GM23338 (cell line): ENCODE measurements at places on chromosomes 3 and 15. TPM values are rescaled to one million over a fixed set of nuclear protein-coding genes. Genes with fewer than 3 reads are reported as not detected.
A peak's percentile ranks its signal among the peaks of the same experiment; 100 is the strongest.

DNA sequence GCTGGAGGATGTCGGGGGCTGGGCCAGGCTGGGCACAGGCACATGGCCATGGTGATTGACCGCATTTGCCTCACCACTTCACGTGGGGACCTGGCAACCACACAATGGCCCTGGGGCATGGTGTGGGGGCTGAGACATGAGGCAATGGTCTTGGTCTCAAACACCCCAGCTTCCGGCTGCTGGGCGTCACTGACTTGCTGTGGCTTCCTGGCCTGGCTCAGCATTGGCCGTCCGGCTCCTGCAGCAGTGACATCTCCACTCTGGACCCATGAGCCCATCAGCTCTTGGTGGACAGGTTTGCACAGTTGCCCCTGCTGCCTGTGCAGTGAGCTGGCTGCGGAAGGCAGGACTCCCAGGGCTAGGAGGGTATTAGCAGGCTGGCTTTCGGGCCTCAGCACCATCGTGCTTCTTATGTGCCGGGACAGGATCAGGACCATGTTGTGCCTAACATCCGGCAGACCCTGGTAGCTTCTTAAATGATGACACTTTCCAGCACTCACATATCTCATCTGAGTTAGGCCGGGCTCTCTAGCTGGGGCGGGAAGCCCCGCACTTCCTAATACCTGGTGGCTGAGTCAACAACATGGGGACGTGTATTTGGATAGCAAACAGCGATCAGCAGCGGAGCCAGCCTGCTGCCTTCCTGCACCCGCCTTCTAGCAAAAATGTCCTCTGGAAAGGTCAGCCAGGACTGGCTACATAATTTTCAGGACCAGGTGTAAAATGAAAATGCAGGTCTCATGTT lies 34.1 kb downstream of the ZNF710 start:
- no peak overlapping the region for H3K4me3 ChIP-seq
- peaks cover 22% of the 10 kb centered on the region; the same call in 1 of the 2 replicates for H3K4me1 ChIP-seq
- DNase-seq = no peak
- no peaks in the 10 kb centered on the region for H3K36me3 ChIP-seq
- H3K27me3 ChIP-seq = no peaks in the 10 kb centered on the region

DNA sequence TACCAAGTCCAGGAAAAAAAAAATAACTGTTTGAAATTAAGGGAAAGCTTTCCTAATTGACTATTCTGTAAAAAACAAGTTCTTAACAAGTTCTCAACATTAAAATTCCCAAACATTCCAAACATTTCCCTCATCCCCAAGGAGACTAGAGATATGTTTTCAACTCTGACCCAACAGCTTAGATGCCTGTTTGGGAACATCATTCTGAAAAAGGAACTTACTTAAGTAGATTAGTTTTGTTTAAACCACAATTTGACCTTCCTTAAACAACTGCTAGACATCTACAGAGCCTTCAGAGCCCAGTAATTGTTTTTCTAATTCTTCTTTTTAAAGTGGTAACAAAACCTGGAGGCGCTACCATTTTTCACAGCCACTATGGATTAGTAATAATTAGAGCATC lies 12.8 kb downstream of the UBR1 start:
- H3K27ac ChIP-seq = no peak overlapping the region
- no peaks in the 10 kb centered on the region for H3K36me3 ChIP-seq
- H3K27me3 ChIP-seq = no peaks in the 10 kb centered on the region
- DNase-seq = no peak

GRCh38 chr15:40995656-40996055 lies 42.4 kb downstream of the CHAC1 start:
- peaks cover 21% of the 10 kb centered on the region for H3K36me3 ChIP-seq
- DNase-seq = no peak
- no peaks in the 10 kb centered on the region for H3K27me3 ChIP-seq
- H3K4me1 ChIP-seq = peaks cover 12% of the 10 kb centered on the region; the same call in 1 of the 2 replicates
- no peak overlapping the region for H3K4me3 ChIP-seq
- no peak overlapping the region for H3K27ac ChIP-seq

- no peaks in the 10 kb centered on the region for H3K36me3 ChIP-seq
- DNase-seq = no peak
- H3K4me1 ChIP-seq = peaks cover 8% of the 10 kb centered on the region
- H3K4me3 ChIP-seq = no peak overlapping the region
- no peak overlapping the region for H3K27ac ChIP-seq
Observed at GRCh38 chr3:149898771-149899170, 71.9 kb downstream of the PFN2 start.

- H3K4me1 ChIP-seq = peaks cover 40% of the 10 kb centered on the region
- no peak overlapping the region for H3K4me3 ChIP-seq
- peaks cover 4% of the 10 kb centered on the region; the same call in 1 of the 2 replicates for H3K36me3 ChIP-seq
- H3K27me3 ChIP-seq = no peaks in the 10 kb centered on the region
- no peak overlapping the region for H3K27ac ChIP-seq
Observed at GRCh38 chr15:66751579-66751978, 49.5 kb downstream of the SMAD6 start.

- no peaks in the 10 kb centered on the region for H3K36me3 ChIP-seq
- no peak for DNase-seq
- H3K4me1 ChIP-seq = no peaks in the 10 kb centered on the region
- no peak overlapping the region for H3K27ac ChIP-seq
- H3K27me3 ChIP-seq = no peaks in the 10 kb centered on the region
Observed at GRCh38 chr3:72185549-72186399, 400.8 kb upstream of the PROK2 start.

- no peak overlapping the region for H3K4me3 ChIP-seq
- DNase-seq = no peak
- no peaks in the 10 kb centered on the region for H3K27me3 ChIP-seq
- no peak overlapping the region for H3K27ac ChIP-seq
- H3K36me3 ChIP-seq = no peaks in the 10 kb centered on the region
Observed at GRCh38 chr3:106263011-106263410, 394.2 kb upstream of the CBLB start.

DNA sequence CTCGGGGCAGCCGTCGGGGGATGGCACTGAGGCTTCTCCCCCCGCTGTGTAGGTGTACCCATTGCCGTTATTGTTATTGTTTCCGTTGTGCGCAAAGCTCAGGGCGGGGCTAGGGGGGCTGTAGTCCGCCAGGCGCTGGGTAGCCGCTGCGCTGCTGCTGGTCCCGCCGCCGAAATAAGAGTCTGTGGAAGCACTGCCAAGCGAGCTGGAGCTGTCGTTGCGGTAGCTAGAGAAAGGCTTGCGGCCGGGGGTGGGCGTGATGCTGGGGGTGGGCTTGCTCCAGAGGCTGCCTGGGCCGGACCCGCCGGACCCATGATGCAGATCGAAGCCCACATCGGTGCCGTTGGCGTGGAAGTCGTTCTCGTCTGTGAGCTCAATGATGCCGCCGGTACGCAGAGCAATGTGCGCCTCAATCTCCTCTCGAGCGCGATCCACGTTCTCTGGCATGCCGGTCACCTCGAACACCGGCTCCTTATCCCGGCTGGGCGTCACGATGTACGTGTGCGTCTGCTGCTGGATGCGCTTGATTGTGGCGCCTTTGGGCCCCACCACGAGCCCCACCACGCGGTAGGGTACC lies 1.9 kb downstream of the MEX3B start:
- peak overlapping the region; percentile 96 for H3K4me3 ChIP-seq
- peak; percentile 62 for DNase-seq
- H3K27ac ChIP-seq = no peak overlapping the region
- H3K4me1 ChIP-seq = peaks cover 23% of the 10 kb centered on the region

GRCh38 chr3:180078592-180078991 lies 41.9 kb upstream of the PEX5L start:
- H3K36me3 ChIP-seq = no peaks in the 10 kb centered on the region
- no peak for DNase-seq
- no peaks in the 10 kb centered on the region for H3K27me3 ChIP-seq
- H3K27ac ChIP-seq = no peak overlapping the region
- H3K4me3 ChIP-seq = no peak overlapping the region

GRCh38 chr3:134313847-134314587 lies 60.2 kb downstream of the AMOTL2 start:
- no peaks in the 10 kb centered on the region for H3K36me3 ChIP-seq
- H3K27ac ChIP-seq = peak overlapping the region; percentile 93; the same call in 1 of the 2 replicates

DNA sequence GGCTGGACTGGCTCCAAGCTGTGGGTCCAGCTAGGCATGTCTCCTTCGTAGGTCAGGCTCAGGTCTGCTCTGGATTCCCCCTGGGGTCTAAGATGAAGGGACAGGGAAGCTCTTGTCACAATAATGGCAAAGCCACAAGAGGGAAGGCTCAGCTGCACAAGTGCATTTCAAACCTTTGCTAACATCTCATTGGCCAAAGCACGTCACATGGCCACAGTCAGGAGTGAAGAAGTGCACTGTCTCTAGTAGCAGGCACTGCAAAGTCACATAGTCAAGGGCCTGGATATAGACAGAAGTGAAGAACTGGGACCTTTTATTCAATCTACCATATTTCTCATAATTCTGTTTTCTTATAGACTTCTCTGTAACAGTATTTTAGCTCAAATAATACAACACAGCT lies 20.1 kb downstream of the DLEC1 start:
- H3K27ac ChIP-seq = no peak overlapping the region
- no peaks in the 10 kb centered on the region for H3K27me3 ChIP-seq
- no peaks in the 10 kb centered on the region for H3K4me1 ChIP-seq
- DNase-seq = no peak
- no peak overlapping the region for H3K4me3 ChIP-seq
- H3K36me3 ChIP-seq = no peaks in the 10 kb centered on the region

DNA sequence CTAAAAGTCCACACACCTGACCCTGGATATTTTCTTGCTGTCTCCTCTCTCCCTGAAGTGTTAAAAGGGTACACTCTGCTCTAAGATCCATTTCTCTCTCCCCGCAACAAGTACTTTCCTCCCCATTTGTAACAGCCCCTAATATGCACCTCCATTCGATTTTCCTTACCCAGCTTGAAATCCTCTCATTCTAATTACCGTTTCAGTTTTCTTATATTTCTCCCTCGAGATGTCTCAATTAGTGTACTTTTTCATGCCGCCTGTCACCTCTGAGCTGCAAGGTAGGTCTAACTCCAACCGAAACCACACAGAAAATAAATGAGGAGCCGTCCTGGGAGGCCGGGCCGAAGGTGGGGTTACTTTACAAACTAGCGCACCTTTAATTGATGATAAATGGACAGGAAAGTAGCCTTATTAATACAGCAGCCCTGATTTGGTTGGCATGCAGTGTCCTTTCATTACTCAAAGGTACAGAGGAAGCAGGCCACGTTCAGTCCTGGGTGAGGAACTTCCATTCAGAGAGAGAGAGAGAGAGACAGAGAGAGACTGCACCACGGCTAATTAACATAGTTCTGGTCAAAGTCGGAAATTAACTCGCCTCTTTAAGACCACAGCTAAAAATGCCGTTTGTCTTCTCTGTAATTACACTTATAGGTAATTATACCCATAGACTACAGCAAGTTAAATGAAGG lies 319.9 kb downstream of the ARRDC4 start:
- no peaks in the 10 kb centered on the region for H3K36me3 ChIP-seq
- H3K4me3 ChIP-seq = no peak overlapping the region
- DNase-seq = no peak
- H3K4me1 ChIP-seq = no peaks in the 10 kb centered on the region

DNA sequence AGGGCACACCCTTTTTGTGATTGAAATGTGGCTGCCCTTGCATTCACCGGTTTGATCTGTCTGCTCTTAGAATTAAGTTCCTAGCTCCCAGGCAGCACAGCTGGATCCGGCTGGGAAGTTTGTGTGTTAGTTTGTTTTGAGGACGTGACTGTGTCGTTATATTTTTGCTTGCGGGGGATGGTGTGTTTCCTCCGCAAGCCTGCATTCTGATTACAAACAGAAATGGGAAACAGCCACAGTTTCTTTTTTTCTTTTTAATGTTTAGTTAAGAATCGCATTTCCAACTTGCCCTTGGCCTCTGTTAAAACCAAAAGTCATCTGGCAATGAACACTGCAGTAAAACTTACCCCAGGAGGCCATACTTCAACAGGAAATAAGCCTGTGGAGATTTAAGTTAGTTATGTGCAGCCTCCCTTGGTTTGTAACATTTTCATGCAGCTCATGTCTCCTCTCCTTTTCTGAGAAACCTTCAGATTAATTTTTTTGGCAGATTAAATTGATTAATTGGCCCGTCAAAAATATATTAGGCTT lies 888 bp downstream of the TMOD3 start:
- no peak overlapping the region for H3K27ac ChIP-seq
- H3K27me3 ChIP-seq = 0 out of 2 replicates have a peak, but pooled peaks cover 5% of the 10 kb centered on the region
- DNase-seq = peak; percentile 80
- no peaks in the 10 kb centered on the region for H3K36me3 ChIP-seq
- H3K4me3 ChIP-seq = peak overlapping the region; percentile 67

GRCh38 chr3:42803414-42804105 lies 730 bp downstream of the HIGD1A start:
- DNase-seq = peak; percentile 51
- H3K27me3 ChIP-seq = peaks cover 19% of the 10 kb centered on the region
- H3K36me3 ChIP-seq = no peaks in the 10 kb centered on the region
- H3K27ac ChIP-seq = peak overlapping the region; percentile 91

DNA sequence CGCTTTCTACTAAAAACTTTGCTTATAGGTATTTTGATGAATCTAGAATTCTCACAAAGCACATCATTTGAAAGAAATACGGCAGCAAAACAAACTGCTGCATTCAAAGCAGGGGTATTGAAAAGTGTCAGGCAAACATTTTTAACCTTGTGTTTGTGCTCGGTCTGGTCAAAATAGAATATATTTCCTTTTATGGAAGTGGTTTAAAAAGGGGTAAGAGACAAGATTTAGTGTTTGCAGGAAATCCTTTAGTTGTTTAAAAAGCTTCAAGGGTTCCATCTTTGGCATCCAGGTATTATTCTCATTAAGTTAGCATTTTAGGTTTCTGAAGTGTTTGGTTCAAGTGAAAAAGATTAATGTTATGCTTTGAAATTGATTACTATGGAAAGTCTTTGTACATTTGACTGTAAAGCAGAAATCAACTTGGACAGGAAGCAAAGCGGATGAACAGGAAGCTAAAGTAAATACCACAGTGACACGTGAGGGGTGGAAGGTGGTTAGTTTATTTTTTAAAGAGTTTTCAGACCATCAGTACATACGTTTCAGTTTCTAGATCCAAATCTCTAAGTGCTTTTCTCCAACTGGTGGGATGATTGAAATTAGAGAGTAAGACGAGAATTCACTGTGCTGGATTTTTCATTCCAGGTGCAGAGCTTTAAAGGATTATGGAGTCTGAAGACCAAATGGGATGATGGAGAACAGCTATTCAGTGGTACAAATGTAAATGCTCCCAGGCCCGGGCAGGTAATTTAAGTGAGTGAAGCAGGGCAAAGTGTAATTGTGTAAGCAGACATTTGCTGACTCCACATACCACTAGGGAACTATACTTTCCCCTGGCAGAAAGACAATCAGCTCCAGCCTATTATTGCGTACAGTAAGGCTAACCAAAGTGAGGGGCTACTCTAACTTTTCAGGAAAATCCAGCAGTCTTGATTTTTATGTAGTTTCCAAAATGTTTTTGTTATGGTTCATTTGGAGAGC lies 341.8 kb upstream of the TBL1XR1 start:
- no peak for DNase-seq
- H3K4me1 ChIP-seq = peaks cover 16% of the 10 kb centered on the region
- H3K27me3 ChIP-seq = no peaks in the 10 kb centered on the region
- H3K36me3 ChIP-seq = no peaks in the 10 kb centered on the region

- H3K4me1 ChIP-seq = peaks cover 17% of the 10 kb centered on the region; the same call in 1 of the 2 replicates
- no peak for DNase-seq
- no peaks in the 10 kb centered on the region; the same call in 1 of the 2 replicates for H3K36me3 ChIP-seq
- H3K27me3 ChIP-seq = no peaks in the 10 kb centered on the region
- H3K4me3 ChIP-seq = no peak overlapping the region
Observed at GRCh38 chr15:68224546-68225250, 4.8 kb downstream of the CLN6 start.

The GRK7 gene
- not detected in 2 replicates for total RNA-seq

The MITF gene
- 1.9 and 4.2 TPM in 2 replicates for total RNA-seq

The MTHFS gene
- total RNA-seq = 33.2 and 36.4 TPM in 2 replicates

The IQCF5 gene
- total RNA-seq = not detected in 2 replicates

The PRKAR2A gene
- 25.8 and 30.2 TPM in 2 replicates for total RNA-seq

The SPTBN5 gene
- total RNA-seq = 1.0 and 1.1 TPM in 2 replicates
